ENCODE measurements at places on chromosomes 6 and 20.

DNA sequence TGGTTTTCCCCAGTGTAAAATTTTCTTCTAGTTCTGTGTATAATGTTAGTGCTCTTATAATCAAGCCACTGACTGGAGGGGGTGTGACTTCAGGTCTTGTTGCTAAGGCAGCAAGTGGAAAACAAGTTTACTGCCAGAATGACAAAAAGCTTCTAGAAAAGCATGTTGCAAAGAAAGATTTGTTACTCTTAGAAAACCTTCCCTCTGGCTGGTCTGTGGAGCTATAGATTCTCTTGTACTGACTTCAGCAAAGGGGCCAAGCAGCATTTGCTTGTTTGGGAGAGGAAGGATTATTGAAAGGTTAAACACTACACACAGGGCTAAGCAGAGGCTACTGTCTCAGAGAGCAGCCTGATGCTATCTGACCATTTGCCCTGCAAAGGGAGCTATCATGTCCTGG is 288.8 kb downstream of the BTBD9 start:
- DNase-seq: no peak

- DNase-seq: no peak
Measured at GRCh38 chr20:62671765-62672164, 29.5 kb downstream of the SLCO4A1 start.

DNA sequence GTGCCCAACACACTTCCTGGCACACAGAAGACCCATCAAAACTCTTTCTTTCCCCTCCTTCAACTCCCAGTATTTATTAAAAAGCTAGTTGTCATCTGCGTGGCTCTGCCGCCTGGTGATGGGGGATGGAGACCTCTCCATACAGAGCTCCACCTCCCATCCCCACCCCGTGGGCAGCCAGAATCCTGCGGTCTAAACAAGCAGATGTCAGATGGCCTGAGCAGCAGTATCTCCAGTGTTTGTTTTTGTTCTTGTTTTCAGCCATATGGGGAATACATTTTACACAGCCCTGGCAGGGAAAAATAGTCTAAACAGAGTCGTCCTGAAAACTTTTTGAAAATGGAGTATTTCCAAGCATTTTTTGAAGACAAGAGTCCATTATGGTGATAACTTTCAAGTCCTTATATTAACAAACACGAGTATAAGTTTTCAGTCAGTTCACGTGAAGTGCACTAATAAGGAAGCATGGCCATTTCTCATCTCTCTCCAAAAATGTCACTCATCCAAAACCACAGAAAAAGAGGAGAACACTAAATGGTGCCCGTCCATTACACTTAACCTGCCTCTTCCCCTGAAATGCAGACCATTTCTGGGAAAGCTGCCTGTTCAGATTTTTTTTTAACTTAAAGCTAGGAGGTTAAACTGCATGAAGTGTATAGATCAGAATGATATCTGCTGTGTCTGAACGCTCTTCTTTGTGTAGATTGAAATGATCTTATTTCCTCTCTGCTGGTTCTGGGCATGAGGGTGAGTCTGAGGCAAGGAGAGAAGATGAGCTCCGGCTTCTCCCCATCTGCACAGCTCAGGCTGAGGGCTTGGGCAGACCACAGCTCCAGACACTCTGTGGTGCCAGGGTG is 91.0 kb downstream of the TCP11 start:
- DNase-seq: no peak

DNA sequence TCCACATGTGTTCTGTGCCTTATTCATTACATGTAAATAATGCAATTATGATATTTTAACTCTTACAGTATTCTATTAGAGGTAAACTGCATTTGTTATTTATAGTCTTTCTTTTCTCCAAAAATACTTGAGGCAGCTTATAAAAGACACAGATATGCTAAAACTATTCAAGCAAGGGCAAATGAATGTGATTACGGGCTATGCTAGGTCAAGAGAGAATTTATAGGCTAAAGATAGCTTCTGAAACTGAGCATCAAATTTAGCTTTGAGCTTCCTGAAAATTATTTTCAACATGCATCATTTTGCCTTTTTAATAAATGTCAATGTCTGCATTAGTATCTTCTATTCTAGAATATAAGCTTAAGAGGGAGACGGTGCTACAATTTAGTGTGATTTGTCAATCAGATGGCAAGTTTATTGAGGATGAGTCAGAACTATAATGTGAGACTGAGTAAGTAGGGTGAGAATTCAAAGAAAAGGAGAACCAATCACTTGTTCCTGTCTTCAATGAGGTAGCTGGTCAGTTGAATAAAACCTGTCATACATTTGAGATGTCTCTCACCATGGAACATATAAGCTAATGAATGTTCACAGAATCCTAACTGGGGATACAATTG is 669.4 kb upstream of the CITED2 start:
- no peak for DNase-seq

DNA sequence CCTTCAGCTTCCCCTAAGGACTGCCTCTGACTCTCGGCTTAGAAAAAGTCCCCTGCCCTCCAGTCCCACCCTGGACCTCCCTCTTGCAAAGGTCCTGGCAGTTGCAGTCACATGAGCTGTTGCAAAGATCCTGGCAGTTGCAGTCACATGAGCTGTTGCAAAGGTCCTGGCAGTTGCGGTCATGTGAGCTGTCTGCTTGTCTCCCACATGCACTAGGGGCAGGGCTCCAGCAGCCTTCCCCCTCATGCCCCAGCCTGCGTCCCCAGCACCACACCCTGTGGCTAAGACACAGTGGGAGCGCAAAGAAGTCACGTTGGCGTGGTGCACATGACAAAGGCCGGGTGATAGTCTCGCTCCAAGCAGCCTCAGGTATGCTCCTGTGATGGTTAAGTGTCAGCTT is 82.9 kb downstream of the ZNF217 start:
- DNase-seq: no peak

DNA sequence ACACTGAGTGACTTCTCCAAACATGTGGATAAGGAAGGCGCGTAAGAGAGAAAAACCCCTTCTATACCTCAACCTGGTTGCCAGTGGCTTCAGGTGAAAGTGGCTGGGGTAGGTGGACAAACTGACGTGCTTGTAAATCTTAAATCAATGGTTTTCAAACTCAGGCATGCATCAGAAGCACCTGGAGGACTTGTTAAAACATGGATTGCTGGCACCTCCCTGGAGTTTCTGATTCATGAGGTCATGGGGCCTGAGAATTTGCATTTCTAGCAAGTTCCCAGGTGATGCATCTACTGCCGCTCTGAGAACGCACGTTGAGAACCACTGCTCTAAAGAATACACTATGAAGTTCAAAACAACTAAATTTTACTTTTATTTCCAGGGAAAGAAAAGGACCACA is 31.9 kb upstream of the TAB2 start:
- no peak for DNase-seq

GRCh38 chr20:925516-925915 is 9.4 kb upstream of the ANGPT4 start:
- DNase-seq: no peak

DNA sequence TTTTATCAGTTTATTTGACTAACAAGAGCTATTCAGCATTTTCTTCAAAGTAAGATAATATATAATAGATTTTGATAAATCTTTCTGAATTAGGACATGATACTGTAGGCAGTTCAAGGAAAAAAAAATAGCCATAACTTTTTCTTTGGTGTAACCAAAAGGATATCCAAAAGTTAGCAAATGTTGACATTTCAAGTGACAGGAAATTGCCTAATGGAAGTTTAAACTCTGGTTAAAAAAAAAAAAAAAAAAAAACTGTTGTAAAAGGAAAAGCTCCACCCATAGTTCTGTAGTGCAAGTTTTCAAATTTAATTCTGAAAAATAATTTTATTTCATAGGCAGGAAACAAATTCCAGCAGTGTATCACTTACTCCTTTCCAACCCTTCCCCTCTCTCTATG is 18.8 kb downstream of the HEBP2 start:
- DNase-seq: no peak

- no peak for DNase-seq
Measured at GRCh38 chr6:44051515-44051914, 75.7 kb downstream of the MRPL14 start.

- DNase-seq: peak; percentile 56
Measured at GRCh38 chr20:8722277-8722928, 346.5 kb upstream of the PLCB4 start.

- DNase-seq: no peak
Measured at GRCh38 chr20:58566981-58567380, 51.8 kb upstream of the APCDD1L start.

DNA sequence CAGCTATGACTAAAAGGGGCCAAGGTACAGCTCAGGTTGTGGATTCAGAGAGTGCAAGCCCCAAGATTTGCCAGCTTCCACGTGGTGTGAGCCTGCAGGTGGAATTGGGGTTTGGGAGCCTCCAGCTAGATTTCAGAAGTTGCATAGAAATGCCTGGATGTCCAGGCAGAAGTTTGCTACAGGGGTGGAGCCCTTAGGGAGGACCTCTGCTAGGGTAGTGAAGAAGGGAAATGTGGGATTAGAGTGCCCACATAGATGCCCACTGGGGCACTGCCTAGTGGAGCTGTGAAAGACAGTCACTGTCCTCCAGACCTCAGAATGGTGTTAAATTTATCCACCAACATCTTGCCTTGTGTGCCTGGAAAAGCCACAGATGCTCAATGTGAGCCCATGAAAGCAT is 255.1 kb downstream of the BMP2 start:
- DNase-seq: no peak

GRCh38 chr6:135922746-135923145 is 71.2 kb downstream of the PDE7B start:
- DNase-seq: no peak

- DNase-seq: no peak
Measured at GRCh38 chr6:36897609-36898008, 11.9 kb downstream of the C6orf89 start.

GRCh38 chr6:53199156-53199555 is 50.5 kb upstream of the GCM1 start:
- DNase-seq: no peak

DNA sequence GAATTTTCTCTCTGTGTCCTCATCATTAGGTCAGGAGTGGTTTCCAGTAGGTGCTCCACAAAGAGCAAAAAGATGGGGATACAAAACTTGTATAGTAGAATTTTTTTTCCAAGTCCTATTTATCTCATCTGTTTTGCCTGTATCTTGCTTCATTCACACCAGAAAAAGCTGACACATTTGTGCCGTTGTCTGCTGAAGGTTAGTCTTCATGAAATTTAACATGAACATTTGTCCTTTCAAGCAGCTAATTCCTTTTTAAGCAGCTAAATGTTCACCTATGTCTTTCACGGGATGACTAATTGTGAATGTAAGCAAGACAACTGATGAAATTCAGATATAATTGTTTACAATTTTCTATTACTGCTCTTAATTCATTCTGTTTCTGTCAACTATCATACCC is 83.8 kb downstream of the ATXN1 start:
- DNase-seq: no peak

- no peak for DNase-seq
Measured at GRCh38 chr6:41693281-41694240, 41.8 kb downstream of the TFEB start.

GRCh38 chr6:40803897-40804702 is 216.9 kb upstream of the LRFN2 start:
- DNase-seq: no peak

GRCh38 chr6:98824162-98824901 is 10.0 kb upstream of the POU3F2 start:
- no peak for DNase-seq

GRCh38 chr6:36700831-36701230 is 3.2 kb downstream of the RAB44 start:
- DNase-seq: no peak

DNA sequence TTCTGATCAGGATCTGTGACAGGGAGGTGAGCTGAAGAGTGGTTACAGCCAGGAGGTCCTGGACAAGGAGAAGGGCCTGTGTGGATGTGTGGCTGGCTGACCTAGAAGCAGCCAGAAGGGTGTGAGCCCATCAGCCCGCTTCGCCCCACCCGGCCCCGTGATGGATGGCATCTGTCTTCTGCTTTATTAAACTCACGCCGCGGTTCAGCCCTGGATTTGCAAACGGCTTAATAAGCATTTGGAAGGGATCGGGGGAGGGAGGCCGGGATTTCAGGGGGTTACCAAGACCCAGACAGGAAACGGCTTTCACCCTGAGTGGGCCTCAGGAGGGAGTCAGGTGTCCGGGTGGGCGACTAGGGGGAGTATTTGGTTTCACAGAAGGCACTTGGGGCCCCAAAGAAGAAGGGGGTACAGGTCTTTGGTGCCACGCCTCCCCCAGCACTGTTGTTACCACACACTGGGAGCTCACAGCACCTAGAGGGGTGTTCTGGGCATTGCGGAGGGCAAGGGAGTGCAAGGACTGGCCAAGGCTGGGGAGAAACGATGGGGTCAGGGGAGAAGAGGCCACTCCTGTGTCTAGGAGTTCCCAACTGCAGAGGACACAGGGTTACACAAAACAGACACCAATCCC is 53.8 kb upstream of the FOXP4 start:
- no peak for DNase-seq

- no peak for DNase-seq
Measured at GRCh38 chr6:53426667-53427270, 78.0 kb upstream of the ELOVL5 start.

GRCh38 chr6:110523451-110524021 is 47.1 kb upstream of the SLC22A16 start:
- no peak for DNase-seq

- DNase-seq: no peak
Measured at GRCh38 chr6:151060096-151060765, 179.5 kb upstream of the AKAP12 start.

DNA sequence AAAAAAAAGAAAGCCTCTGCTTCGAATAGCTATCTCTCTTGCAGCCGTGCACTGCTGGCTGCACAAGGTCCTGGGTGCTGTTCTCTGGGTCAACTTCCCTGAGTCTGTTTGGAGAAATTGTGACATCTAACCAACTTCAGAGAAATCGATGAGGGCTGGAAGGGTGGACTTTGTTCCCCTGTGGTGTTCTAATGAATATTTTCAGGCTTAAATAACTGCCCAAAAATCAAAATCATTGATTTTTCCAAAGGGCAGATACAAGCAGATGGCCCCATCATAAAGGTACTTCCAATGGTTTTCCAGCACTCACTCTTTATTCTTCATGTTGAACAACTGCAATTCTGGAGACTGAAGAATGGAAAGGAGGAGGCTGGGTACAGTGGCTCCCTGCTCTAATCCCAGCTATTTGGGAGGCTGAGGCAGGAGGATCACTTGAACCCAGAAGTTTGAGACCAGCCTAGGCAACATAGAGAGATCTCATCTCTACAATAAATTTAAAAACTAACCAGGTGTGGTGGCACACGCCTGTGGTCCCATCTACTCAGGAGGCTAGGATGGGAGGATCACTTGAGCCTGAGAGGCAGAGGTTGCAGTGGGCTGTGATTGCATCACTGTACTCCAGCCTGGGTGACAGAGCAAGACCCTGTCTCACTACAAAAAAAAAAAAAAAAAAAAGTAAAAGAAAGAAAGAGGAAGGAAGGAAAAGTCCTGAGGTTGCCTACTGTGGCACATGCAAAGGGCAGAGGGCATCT is 59.1 kb downstream of the FOXA2 start:
- no peak for DNase-seq

- DNase-seq: no peak
Measured at GRCh38 chr6:102039441-102039840, 645.9 kb downstream of the GRIK2 start.

- no peak for DNase-seq
Measured at GRCh38 chr6:33217246-33217645, 8.9 kb downstream of the RING1 start.
